Fibroblast of upper back skin (primary cell): ENCODE measurements at places on chromosomes 12 and 14.

DNA sequence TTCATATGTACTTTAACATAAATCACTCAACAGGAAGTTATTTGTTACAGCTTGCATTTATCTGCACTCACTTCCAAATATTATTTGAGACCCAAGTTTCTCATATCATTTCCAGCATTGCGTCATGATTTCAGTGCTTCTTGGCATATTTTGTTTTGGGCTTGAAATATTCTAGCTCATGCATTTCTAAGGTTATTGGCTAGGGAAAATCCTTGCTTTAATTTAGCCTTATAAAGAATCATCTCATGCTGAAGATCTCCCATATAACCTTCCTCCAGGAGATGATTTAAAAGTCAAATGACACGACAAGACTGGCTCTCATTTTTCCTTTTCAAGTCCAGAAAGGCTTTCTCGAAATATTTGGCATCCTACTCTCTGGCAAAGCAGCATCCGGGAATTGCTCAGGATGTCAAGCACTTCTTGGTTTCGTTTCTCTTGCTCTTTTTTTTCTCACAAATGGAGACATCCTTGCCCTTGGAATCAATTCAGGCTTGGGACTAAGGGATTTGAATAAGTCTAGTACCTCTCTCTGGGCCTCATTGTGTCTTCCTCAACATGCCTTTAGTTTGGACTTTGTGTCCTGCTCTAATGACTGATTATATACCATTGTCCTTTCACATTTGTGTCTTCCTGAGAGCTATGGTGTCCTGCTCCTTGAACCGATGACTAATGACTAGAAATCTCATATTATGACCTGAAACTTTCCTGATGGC is 295.0 kb downstream of the RMST start:
- DNase-seq = no peak

GRCh38 chr12:57935331-57935730 is 6.0 kb upstream of the ATP23 start:
- no peak for DNase-seq

GRCh38 chr12:6383572-6384498 is at the start of gene LTBR:
LTBR (plus strand) TSS chr12:6384162; CDS start chr12:6384359, 197 bp downstream.
- peak; percentile 91 for DNase-seq

DNA sequence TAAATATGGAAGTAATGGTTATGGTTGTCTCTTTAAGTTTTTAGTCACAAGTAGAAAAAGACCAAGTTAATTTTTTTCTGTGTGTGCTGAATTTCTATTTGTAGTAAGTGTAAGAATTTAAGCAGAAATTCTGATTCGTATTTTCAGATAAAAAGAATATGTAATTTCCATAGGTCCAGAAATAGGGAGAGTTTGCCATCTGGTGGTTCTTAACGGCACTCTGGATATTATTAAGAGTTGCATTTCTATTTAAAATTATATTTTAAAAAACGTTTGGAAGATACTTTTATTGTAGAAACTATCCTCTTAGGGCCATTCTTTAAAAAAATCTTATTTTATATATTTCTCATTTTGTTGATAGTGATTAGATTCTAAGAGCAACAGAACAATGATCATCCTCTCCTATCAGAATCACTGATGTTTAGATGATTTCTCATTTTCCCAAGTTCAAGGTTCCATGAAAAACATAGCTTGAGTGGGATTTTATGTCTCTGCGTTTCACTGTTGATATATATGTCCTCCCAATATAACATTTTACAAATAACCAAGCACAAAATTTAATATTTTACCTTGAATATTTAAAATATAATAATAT is 88.3 kb downstream of the LRRK2 start:
- DNase-seq = peak; percentile 13

DNA sequence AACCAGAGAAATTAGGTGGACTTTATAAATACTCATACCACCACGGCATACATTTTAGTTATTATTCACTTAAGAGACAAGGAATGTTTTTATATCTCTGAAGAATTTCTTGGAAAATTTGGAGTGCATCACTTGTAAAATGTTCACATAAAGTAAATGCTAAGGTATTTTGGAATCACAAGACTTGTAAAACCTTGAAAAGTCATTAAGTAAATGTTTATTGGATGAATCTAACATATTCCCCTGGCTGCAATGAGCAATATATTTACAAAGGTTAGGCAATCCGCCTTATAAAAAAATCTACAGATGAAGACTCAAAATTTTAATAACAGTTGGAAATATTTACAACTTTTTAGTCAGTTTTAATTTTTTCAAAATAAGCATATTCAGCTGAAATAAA is 287.4 kb upstream of the ALG10 start:
- no peak for DNase-seq

DNA sequence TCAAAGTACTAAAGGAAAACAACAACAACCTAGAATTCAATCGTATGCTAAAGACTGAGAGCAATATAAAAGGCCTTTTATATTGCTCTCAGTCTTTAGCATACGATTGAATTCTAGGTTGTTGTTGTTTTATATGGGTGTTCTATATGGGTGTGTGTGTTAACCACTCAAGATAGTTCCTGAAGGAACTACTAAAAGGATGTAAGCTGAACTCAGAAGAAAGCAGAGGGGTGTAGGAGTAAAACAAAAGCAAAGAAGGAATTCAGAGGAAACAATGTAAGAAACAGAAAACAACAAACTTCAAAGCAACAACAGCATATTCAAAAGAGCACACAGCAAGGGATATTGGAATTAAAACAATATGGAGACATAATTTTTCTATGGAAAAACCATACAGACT is 5.4 kb downstream of the ZNF891 start:
- no peak for DNase-seq

GRCh38 chr14:62189698-62190097 is 427.5 kb downstream of the SNAPC1 start:
- peak; percentile 53 for DNase-seq

- DNase-seq = peak; percentile 56
Observed at GRCh38 chr12:7142056-7142644, 12.0 kb downstream of the CLSTN3 start.

- no peak for DNase-seq
Observed at GRCh38 chr14:30507209-30507608, 51.7 kb upstream of the G2E3 start.

DNA sequence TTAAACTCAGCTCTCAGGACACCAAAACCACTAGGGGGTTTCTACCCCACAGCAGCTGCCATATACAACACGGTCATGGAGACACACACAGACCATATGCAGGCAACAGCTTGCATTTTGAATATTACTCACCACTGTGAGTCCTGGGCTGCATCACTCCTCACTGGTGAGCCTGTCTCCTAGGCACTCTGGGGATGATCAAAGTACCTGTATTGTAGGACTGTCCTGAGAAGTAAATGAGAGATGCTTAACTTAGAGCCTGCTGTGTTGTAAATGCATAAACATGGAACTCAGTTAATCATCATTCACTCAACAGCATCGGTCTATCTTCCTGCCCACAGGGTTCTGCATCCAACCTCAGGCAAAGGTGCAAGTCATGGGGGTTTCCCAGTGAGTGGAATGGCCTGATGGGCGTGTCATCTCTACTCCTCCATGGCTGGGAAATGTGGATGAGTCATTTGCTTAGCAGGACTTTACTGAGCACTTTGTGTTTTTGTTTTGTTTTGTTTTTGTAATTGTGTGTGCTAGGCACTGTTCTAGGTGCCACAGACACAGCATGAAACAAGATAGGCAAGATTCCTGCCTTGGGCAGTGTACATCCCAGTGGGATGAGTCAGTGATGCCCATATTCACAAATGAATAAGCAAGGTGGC is 1141.2 kb upstream of the TMEM132C start:
- peak; percentile 42 for DNase-seq

DNA sequence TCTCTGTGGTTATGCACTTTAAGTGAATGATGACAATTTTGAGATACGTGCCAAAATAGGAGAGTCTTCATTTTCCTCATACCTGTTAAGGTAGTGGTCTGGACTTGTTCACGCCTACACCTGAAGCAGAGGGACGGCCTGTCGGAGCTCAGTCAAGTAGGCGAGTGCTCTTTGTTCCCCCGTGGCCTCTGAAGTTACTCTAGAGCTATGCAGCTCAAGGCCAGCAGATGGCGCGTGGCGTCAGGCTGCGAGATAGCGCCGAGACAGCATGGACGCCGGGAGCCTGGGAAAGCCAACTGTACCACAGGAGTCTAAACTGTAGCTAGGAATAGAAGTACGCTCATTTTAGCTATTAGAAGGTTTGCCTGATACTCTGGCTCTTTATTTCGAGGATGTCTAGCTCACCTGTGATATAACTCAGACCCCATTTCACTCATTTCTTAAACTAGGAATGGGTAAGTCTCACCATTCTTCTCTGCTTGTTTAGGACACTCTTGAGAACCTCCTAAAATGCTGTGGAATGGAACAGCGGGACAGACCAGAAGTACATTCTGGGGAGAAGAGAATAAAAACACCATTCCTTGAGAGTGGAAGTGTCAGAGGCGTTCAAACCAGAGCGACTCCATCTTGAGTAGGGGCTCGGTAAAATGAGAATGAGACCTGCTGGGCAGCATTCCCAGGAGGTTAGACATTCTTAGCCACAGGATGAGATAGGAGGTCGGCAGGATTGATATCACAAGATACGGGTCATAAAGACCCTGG is 267.4 kb upstream of the HMGA2 start:
- peak; percentile 79 for DNase-seq

DNA sequence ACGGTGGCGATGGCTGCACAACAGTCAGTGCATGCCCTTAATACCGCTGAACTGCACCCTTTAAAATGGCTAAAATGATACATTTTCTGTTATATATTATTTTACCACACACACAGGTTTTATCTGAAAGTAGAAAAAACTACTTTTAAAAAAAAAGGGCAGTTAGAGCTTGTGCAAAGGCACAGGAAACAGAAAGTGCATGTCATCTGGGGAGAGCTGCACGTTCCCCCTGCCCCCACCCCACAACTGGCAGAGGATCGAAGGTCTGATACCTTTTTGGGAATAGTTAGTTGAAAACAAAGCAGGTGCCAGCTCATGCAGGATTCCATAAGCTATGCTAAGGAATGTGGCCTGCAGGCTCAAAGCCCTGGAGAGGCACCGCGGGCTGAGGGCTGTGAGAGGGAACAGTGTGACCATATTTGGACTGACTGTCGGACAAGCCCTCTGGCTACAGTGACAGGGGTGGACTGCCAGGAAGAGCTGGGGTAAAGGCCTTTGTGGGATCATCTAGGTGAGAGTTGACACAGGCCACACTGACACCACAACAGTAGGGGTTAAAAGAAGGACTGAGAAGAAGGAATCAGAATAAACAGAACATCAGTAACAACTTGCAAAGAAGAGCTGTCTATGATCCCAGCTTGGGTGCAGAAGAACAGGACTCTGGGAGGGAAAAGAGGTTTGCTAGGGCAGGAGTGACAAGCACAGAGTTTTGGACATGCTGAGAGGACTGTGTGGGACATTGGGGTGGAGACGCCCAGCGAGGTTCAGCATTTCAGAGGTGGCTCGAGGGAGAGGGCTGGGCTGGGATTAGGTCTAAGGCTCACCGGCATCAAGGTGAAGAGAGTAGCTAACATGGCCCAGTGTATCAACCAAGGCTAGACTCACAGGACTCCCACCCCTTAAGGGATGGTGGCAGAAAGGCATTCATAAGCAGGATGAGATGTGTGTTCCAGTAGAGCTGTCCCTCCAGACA is 54.6 kb downstream of the ACTN1 start:
- DNase-seq = no peak

GRCh38 chr14:80575763-80576162 is 364.5 kb upstream of the DIO2 start:
- DNase-seq = no peak

- peak; percentile 78 for DNase-seq
Observed at GRCh38 chr14:27391331-27391730, 793.5 kb upstream of the NOVA1 start.

DNA sequence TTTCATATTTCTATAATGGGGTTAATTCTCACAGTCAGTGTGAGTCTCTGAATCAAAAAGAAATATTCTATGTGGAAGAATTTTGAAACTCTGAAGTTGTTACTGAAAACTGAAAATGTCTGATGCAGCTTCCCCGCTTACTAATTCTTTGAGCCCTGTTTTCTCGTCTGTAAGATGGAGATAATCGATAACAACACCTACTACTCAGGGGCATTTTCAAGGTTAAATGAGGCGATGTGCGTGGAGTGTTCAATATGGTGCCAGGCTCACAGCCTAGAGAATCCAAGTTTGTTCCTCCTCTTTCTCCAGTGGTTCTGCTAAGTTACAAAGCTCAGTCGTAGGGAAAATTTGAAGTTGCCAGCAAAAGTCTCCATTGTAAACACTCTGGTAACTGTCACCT is 391.4 kb downstream of the FUT8 start:
- no peak for DNase-seq

GRCh38 chr12:13504074-13504473 is 307.5 kb downstream of the EMP1 start:
- peak; percentile 55 for DNase-seq

DNA sequence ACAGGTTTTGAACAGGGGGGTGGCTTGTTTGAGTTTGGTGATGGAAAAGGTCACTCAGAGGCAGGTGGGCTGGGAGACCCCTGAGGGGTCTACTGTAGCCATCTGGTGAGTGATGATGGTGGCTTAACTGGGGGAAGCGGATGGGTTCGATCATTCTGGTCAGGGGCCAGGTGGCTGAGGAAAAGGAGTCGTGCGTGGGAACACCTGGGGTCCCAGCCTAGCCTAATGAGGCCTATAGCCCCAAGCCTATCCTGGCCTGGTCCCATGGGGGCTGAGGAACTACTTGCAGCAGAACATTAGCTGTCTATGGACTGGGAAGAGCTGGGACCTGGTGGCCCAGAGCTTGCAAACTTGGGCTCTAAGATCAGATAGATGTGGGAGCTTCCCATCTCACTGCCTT is 158.4 kb upstream of the MYL2 start:
- DNase-seq = no peak

DNA sequence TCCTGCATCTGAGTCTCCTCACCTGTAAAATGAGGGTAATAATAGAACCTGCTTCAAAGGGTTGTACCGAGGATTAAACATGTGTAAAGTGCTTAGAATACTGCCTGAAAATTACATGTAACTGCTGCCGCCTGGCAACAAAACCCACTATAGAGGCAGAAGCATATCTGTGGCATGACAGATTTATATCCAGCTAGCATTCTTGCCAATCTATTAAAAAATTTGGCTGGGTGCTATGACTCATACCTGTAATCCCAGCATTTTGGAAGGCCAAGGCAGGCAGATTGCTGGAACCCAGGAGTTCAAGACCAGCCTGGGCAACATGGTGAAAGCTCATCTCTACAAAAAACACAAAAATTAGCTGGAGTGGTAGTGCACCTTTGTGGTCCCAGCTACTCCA is 16.4 kb upstream of the KSR2 start:
- DNase-seq = peak; percentile 10
